ENCODE measurements at places on chromosomes 5 and 9.

DNA sequence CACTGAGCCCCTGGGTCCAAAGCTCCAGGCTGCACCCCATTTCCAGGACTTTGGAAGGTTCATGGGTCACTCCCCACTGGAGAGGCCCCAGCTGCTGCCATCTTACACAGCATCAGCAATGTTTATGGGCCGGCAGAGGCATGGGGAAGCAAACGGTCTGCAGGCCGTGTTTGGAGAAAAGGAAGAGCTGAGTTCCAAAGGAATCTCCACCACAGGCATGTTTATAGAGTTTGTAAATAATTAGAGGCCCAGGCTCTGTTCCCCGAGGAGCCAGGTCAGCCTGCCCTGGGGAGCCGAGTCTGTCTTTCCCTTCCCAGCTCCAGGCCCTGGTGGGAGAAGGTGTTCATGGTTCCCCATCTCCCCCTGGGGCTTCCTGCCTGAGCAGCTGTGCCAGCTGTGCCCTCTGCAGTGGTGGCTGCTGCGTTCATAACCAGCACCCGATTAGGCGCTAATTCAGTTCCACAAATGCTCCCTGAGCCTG is 64.8 kb downstream of the COL27A1 start:
- DNase-seq, result no peak

DNA sequence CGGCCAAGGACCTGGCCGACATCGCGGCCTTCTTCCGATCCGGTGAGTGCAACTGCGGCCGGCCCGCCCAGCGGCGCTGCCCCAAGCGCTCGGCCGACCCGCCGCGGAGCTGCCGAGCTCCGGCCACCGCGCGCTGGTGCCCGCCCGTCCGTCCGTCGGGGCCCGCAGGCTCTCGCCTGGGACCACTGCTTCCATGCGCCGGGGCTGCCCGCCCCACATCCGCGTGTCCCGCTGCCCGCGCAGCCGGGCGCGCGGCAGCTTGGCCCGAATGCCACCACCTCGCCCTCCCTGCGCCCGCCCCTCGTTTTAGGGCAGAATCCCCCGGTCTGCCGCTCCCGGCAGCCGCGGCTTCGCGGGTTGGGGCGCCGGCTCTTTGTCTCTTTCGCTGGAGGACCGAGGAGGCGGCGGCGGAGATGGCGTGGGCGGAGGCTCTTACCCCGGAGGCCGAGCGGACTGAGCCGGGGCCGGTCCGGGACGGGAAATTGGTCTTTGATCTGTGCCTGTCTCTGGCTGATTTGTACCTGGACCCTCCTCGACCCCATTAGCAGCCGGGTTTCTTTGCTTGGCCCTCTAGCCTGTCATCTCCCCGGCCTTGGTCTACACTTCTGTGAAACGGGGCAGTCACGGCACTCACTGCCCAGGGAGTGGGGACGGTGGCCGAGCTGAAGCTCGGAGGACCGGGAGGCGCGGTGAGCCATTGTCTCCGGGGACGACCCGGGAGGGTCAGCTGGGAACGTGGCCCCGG is 871 bp downstream of the TRIO start:
- DNase-seq, result no peak

DNA sequence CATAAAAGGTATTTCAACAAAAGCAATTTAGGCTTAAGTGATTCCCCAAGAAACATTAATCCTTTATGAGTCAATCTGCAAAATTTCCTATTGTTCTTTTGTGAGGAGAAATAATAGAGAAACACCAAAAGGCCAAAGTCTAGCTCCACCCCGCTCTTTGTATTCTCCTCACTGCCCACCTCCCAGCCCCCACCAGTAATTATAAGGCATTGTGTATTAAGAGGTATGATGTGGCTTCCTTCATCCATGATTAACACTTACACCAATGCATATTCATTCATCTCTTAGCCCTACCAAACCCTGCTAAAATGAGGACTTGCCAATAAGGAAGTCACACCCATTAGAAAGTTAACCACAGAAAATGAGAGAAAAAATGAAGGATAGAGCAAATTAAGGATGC is 105.3 kb upstream of the SPATA31D4 start:
- DNase-seq, result no peak

DNA sequence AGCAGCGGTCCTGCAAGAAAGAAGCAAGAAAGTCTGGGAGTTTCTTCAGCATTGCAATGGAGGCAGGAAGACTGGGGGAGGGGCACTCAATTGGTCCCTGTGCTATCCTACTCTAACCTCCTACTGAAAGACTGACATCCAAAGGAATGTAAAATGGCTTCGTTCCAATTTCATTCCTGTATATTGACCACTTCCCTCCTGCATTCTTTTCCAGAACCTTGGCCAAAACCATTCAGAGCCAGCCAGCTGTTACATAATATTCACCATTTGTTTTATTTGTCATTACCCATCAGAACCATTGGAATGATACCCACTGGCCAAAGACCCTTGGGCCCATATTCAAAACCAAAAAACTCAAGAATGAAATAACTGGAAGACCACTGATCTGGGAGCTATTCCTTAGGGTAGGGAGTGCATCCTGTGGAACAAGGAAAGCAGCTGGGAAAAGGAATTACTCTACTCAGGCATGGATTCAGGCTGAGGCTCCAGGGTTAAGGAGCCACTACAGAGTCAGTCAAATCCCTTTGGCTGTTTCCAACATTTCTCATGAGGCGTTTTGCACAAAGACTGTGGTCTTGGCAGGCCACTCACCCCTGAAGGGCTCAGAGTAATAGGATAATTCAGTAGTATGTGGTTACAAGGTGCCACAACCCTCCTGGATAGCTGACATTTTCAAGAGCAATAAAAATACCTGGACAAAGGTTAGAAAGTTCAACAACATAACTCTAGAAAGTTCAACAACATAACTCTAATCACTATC is 148.7 kb upstream of the SLC1A3 start:
- no peak for DNase-seq

DNA sequence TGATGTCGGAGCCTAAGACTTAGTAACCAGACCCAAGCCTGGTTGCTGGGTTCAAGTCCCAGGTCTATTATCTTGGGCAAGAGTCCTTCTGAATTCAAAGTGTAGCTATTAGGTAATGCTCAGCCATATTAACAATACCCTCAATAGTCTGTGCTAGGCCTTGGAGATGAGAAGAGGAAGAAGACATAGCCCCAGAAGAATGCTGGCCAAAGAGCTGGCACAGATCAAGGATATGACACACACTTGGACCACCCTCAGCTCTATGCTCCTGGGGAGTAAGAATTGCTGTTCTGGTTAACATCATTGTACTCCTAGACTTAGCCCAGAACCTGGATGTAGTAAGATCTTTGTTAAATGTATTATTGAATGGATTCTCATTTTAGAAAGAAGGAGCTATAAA is 426.7 kb downstream of the CDK5RAP2 start:
- no peak for DNase-seq

DNA sequence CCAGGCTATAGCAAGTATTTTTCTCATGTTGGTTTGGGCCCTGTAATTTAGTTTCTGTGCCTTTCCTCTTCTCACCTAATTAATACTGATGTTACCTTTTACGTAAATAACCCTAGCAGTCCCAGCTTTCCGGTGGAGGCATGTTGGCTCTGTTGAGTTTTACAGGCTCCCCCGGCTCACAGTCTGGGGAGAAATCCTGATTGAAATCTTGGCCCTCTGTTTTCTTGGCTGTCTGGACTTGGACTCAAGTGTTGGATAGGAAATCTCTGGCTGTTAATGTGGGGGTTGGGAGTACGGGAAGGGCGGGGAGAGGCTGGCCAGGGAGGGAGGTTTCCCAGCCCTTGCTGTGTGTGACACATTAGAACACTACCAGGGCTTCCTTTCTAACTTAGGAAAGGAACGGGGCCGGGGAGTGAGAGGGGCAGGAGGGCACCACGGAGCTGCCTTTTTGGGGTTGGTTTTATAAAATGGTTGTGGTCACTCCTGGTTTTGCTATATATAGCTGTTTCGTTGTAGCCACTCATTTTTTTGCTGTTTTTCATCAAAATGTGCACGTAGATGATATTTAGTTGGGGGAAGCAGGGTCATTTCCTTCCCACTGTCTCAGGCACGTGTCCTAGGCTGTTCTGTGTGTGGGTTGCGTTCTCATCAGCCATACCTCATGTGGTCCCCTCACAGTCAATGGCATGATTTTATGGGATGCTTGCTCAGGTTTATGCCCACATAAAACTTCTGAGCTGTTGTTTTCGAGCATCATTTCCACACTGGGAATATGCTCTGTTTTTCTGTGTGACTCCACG is 11.0 kb downstream of the TRIO start:
- DNase-seq, result no peak

GRCh38 chr9:111613436-111614040 is 14.1 kb upstream of the PTGR1 start:
- DNase-seq, result no peak

Data from NCI-H1694 (cell line).